ENCODE measurements at places on chromosomes 2 and 18.

DNA sequence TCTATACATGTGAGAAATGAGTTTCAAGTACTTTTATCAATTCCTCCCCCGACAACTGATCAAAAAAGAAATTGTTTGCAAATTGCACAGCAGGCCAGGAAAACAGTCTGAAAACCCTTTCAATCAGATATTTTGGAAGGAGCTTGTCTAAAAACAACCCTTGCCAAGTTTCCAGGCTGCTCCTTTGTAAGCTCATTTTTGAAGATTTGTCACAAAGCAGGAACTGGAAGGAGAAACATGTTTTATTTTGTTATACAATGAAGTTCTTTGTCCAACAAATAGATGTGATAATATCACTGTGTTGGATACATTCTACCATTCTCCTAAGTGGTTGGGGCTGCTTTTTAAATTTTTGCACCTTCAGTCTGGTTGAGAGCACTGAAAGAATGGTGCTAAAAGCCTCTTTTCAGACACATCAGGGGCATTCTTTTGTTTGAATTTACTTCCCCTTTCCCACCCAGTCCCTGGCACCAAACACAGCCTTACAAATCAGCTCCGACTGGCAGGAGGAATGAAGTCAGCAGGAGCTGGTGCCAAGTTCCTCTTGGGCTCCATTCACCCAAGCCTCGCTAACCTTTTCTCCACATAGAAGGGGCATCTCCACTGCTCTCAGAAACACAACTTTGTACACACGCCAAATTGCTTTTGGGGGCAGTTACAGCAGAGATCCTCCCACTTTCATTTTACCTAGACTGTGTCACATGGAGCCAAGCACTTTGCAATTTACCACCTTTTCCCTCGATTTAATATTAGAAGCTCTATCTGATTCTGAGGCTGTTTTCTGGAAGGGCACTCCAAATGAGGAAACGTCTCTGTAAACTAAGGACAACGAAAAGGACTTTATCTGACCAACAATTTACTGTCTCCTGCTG lies 88.0 kb downstream of the C1D start:
- DNase-seq, result peak; percentile 42

GRCh38 chr2:211477537-211478275 lies 921.3 kb downstream of the CPS1 start:
- no peak for DNase-seq

DNA sequence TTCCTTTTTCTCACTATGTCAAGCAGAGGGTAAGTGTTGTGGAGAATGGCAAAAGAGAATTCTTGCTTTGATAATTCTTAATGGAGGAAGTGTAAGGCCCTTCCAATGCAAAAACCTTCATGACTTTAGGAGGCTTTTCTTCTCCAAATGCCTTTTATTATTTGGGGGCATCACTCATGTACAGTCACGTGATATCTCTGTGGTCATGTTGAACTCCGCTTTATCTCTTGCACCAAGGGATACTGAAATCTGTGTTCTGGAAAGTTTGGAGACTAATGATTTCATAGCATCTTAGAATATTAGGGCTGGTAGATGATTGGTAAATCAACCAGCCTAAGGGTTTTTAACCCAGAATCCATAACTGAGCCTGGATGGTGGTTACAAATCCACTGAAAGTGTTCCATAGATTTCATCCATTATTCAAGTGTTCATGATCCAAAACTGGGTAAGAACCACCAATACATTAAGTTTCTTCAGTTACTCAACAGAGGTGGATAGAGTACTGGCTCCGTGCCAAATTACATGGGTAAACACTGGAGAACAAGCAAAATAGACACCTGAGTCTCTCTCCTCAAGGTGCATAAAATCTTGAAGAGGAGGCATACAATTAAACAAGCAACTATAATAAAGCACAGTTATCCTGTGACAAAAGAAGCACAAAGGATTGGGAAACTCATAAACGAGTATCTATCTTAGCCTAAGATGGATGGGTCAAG lies 169.6 kb upstream of the EPHA4 start:
- no peak for DNase-seq

DNA sequence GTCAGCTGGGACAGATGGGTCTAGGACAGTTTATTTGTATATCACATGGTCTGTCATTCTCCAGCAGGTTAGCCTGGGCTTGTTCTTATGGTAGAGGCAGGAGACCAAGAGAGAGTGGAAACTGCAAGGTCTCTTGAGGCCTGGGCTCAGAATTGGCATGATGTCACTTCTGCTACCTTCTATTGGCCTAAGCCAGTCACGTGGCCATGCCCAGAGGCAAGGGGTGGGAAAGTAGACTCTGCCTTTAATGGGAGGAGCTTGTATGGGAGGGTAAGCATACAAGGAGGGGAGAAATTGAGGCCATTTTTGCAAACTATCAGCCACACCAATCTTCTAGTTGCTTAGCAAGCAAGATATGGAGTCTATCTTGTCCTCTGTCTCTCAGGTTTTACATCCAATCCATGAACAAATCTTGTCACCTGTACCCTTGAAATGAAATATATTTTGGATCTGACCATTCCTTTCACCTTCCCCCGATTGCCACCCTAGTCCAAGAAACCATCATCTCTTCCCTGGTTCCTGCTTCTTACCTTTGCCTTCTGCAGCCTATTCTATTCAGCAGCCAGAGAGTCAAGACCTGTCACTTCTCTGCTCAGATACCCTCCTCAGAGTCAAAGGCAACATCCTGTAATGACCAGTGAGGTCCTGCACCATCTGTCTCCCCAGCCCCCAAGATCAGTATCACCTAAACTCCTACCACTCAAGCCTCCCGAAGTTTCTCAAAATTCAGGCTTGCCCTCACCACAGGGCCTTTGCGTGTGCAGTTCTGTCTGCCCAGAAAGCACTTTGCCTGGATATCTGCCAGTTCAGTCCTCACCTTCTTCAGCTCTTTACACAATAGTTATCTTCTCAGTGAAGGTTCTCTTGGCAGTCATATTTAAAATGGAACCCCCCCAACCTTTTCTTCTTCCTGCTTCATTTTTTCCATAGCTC lies 240.0 kb downstream of the LOXHD1 start:
- DNase-seq, result no peak

DNA sequence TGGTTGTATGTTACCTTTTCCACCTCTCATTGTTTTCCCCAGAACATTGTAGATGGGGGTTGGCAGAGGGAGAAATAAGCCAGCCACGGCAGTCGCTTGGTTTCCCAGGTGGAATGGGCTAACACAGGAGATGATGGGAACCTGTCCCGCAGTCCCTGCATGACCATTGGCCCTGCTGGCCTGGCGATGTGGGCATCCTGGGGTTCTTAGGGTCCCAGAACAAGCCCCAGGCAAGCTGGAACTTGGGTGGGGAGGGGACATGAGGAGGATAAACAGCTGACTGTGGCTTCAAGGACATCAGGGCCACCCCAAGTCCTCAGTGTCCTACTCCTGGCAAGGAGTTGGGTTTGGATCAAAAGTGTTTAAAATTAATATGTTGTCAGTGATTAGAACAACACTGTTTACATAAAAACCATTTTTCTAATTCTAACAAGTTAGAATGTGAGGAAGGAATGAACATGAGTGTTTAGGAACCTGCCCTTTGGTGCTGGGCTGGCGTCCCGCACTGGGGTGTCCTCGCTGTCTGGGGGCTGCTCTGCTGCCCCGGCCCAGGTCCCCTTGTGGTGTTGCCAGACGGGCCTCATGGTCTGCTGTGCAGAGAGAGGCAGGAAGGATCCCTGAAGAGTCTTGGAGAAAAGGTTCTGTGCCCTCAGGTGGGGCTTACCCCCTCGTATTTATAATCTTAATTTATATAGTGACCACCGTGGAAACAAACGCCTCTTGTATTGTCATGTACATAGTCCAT lies 95.1 kb downstream of the USP40 start:
- DNase-seq, result no peak

GRCh38 chr2:32262105-32262504 lies 2.6 kb downstream of the NLRC4 start:
- DNase-seq, result no peak

DNA sequence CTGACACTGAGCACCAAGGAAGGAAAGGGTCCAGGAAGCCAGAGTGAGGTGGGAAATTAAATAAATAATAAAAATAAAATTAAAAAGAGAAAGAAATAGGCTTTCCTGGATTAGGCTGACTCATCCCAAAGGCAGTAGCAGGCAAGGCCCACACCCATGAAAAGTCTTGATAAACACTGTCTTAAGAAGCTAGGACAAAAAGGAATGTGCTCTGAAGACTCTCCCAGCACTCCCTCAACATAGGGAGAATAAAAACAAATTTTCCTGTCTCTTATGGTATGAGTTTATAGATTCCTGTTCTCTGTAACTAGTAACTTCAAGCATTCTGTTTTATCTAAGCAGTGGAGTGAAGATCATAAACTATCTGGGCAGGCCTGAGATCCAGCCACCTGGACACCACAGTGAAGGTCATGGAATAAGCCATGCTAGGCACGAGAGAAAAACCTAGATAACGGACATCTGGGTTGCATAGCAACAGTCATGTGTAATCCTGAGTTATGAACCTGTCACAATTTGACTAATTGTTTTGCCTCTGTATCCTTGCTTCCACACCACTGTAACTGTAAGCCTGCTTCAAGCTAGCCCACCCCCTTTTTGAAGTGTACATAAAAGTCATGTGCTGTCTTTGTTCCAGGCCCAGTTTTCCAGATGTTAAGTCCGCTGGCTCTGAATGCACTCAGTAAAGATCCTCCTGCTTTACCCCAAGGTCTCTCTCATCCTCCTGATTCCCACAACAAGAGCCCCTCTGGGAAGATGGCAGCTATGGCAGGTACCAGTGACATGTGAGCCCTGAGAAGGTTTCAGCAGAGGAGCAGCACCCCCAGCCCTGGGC lies 107.8 kb downstream of the NDUFA10 start:
- no peak for DNase-seq

DNA sequence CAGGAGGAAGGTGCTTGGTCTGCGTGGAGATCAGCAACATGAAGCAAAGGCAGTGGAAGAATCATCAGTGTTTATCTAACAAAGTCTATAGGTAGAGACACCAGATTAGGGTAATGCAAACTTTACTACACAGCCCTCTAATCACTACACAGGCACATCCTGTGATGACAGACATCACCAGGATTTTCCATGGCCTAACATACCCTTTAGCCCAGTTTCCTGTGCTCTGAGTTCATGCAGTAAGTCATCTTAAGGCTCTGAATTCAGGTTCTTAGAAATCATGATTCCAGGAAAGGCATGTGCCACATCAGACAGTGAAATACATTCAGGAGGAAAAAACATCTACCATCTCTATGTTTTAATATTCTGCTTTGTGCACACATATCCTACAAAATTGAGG lies 708.5 kb upstream of the SLC8A1 start:
- no peak for DNase-seq

DNA sequence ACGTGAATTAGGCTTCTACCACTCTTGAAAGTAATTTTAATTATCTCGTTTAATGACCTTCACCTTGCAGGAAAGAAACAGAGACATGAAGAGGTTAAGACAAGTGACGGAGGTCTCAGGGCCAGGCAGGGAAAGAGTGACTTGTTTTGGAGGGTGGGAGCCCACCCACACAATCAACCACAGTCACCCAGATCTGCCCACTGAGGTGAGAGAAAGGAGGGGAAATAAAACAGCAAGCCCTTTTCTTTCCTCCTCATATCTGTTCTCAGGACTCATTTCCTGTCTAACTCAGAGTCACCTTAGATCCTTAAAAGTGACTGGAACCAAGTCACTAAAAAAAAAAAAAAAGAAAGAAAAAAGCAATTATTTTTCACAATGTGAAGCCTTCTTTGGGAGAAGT lies 26.8 kb downstream of the ATP8B1 start:
- DNase-seq, result no peak

GRCh38 chr2:176156807-176157498 lies at the start of gene HOXD3:
Gene HOXD3, plus strand, starts transcription at chr2:176157307. Its CDS starts 11,808 bp downstream, at chr2:176169115.
- DNase-seq, result no peak

GRCh38 chr2:147641651-147642050 lies 203.2 kb upstream of the ACVR2A start:
- no peak for DNase-seq

DNA sequence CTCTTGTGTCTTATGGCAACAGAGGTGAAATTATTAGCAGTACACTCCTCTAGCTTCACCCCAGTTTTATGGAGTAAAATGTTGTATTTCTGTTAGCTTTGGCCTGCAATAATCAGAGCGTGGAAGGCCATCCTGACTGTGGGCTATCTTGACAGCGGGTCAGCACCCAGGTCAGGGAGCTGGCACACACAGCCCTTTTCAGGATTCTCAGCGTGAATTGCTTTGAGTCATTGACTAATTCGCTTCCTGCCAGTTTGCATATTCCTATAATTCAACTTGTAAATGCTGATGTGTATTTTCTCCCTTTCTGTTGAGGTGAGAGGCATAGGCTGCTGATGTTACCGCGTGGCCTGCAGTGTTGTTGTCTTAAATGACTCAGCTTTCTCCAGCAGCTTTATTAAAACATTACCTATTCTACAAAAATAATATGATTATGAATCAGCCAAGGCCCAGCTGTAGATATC lies 109.6 kb upstream of the EML6 start:
- peak; percentile 62 for DNase-seq

DNA sequence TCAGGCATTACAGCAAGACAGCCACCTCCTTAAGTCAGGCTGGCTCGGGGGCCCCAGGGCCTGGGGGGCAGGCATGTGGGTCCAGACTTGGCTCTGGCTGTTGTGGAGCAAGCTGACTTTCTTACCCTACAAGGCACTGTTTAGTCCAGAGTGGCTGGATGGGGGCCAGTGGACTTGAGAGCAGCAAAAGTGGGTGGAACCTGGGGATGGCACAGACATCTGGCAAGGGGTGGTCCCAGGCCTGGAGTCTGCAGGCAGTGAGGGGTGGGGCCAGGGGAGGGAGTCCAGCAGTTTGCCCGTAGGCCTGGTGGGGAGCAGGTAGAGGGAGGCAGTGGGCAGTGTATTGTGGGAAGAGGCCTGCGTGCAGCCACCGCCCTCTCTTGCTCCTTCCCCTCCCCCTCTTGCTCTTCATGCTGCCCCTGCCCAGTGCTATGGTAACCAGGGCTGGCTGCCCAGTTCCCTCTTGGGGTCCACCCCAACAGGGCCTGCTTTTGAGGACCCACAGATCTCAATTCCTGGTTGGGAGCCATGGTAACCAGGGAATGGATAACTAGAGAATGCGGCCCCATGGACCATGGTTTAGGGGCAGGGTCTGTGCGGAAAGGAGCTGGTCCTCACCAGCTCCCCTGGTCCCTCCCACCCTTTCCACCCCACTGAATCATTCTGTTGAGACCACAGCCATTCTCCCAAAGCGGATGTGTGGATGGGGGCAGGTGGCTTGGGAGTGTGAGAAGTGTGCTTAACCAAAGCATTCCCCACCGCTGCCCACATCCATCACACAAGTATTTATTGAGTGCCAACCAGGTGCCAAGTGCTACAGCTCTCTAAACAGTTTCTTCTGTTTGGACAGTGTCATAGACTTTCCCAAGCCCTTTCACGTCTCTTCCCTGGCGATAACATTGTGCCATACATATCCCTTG lies 19.3 kb downstream of the SPEG start:
- DNase-seq, result peak; percentile 92

GRCh38 chr18:35005963-35006577 lies 35.1 kb upstream of the MAPRE2 start:
- peak; percentile 87 for DNase-seq

GRCh38 chr2:25877431-25878360 lies 591 bp downstream of the ASXL2 start:
- peak; percentile 65 for DNase-seq

- peak; percentile 82 for DNase-seq
Observed at GRCh38 chr2:8119782-8120505, 561.9 kb upstream of the ID2 start.

- no peak for DNase-seq
Observed at GRCh38 chr18:45191795-45192194, 423.5 kb upstream of the SLC14A2 start.

Data from fibroblast of pulmonary artery (primary cell).